ENCODE measurements at places on chromosomes 12 and 14. TPM values are rescaled to one million over a fixed set of nuclear protein-coding genes. Genes with fewer than 3 reads are reported as not detected.

Gene TRIM9
- 0.24 TPM for polyA plus RNA-seq

Gene PPP1R1A
- polyA plus RNA-seq, result not detected

Gene KRT5
- polyA plus RNA-seq, result not detected

Gene NOVA1
- polyA plus RNA-seq, result 2.0 TPM

Gene NAV3
- polyA plus RNA-seq, result 25.5 TPM

Gene MYH6
- not detected for polyA plus RNA-seq

Gene KLRG1
- 0.47 TPM for polyA plus RNA-seq

Gene ANO2
- not detected for polyA plus RNA-seq

Gene BHLHE41
- 3.8 TPM for polyA plus RNA-seq

GRCh38 chr12:124605883-124606774 is 38.7 kb upstream of the NCOR2 start:
- no peak for DNase-seq
- H3K27ac ChIP-seq, result no peak overlapping the region
- H3K36me3 ChIP-seq, result no peaks in the 10 kb centered on the region
- H3K4me3 ChIP-seq, result no peak overlapping the region

DNA sequence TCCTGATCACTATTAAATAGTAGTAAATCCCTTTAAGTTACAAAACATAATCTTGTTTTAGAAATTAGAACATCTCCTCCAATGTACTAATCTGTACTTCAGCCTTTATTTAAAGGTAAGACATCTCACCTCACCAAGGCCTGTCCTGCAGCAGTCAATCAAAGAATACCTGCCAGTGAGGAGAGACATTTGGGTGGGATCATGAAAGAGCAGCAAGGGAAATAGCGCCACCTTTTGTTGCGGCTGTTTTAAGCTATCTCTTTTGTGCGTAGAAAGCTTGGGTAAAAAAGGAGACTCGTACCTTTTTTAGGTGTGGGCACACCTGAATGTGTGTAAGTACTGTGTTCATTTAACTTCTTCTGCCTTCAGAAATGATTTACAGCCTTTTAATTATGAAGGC is 117.8 kb upstream of the TMTC1 start:
- H3K27ac ChIP-seq, result no peak overlapping the region
- no peaks in the 10 kb centered on the region for H3K4me1 ChIP-seq
- H3K36me3 ChIP-seq, result no peaks in the 10 kb centered on the region
- no peak overlapping the region for H3K4me3 ChIP-seq
- H3K27me3 ChIP-seq, result no peaks in the 10 kb centered on the region
- no peak for DNase-seq

DNA sequence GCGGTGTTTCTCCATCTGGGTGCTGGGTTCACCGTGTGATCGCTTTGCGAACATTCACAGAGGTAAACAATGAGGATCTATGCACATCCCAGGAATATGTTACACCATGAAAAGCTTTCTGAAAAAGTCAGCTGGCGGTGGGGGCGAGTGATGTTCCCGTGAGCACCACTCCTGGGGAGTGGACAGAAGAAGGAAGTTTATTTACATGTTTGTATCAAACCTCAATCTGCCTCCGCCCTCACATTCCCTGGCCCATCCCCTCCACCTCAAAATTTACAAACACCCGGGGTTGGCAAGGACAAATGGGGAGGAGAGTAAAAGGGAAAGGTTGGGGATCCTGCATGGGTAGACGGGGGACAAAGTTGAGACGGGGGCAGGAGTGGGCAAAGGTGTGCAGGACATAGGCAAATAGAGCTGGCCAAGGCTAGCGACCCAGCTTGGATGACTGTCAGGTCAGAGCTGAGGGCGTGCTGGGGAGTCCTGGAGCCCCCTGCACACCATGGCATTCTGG is 6.9 kb downstream of the TNFRSF1A start:
- H3K4me1 ChIP-seq, result peaks cover 64% of the 10 kb centered on the region
- no peak overlapping the region for H3K4me3 ChIP-seq
- peaks cover 54% of the 10 kb centered on the region for H3K36me3 ChIP-seq
- peak overlapping the region; percentile 94 for H3K27ac ChIP-seq
- no peaks in the 10 kb centered on the region for H3K27me3 ChIP-seq

DNA sequence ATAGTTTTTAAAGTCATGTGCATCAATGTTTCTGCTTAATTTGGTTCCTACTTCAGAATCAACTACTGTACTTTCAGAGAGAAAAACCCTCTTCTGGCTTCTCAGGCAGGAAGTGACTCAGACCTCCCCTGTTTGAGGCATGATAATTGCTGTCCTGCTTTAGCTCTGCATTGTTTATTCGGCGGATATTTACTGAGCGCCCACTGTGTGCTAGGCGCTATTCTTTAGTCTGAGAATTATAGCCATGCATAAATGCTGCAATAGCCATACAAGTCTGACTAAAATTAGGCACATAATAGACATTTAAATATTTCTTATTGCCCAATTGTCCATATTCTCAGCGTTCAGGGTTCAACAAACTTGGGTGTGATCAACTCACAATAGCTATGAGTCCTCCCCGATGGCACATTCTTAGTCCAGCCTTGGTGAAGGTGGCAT is 6.1 kb upstream of the AMIGO2 start:
- peak; percentile 77 for DNase-seq
- peaks cover 14% of the 10 kb centered on the region for H3K4me1 ChIP-seq
- no peak overlapping the region for H3K4me3 ChIP-seq
- no peaks in the 10 kb centered on the region for H3K36me3 ChIP-seq
- H3K27ac ChIP-seq, result no peak overlapping the region

DNA sequence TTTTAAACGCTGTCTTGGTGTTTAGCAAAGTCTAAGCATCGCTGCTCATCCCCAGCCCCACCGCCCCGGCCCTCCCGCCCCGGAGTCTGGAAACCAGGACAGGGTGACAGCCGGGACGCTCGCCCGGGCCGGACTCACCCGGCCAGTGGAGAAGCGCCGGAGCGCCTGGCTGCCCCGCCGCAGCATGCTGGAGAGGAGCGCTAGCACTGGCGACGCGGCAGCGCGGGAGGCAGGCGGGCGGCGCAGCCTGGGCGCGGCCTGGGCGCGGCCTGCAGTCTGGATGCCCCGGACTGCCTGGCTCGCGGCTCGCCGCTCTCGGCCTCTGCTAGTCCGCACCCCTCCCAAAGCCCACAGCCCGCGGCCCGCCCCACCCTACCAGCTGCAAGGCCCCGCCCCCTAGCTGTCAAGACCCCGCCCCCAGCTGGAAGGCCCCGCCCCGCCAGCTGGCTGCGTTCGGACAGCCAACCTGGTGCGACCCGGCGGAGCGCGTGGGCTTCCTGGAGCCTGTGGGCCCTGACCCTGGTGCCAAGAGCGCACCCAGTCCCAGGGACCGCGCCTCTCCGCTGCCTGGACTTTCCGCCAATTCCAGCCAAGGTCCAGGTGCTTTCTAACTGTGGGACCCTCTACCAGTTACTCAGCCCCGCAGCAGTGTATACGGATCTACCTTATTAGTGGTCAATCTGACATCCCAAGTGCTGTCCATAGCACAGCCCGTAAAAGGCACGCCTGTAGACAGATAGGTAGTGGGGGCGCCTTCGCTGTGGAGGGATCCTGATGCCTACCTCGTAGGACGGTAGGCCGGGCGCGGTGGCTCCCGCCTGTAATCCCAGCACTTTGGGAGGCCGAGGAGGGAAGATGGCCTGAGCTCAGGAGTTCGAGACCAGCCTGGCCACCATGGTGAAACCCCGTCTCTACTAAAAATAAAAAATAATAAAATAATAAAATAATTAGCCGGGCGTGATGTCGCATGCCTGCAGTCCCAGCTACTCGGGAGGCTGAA is at the start of gene ALDH1L2:
Gene ALDH1L2, minus strand, starts transcription at position 208 of the 1,000 bp plus-strand sequence. Its CDS starts 22 bp downstream, at position 186.
- DNase-seq, result peak; percentile 87
- peaks cover 4% of the 10 kb centered on the region for H3K4me1 ChIP-seq
- H3K27me3 ChIP-seq, result no peaks in the 10 kb centered on the region
- H3K36me3 ChIP-seq, result no peaks in the 10 kb centered on the region
- peak within 1 kb of the TSS; percentile 59 for H3K4me3 ChIP-seq

DNA sequence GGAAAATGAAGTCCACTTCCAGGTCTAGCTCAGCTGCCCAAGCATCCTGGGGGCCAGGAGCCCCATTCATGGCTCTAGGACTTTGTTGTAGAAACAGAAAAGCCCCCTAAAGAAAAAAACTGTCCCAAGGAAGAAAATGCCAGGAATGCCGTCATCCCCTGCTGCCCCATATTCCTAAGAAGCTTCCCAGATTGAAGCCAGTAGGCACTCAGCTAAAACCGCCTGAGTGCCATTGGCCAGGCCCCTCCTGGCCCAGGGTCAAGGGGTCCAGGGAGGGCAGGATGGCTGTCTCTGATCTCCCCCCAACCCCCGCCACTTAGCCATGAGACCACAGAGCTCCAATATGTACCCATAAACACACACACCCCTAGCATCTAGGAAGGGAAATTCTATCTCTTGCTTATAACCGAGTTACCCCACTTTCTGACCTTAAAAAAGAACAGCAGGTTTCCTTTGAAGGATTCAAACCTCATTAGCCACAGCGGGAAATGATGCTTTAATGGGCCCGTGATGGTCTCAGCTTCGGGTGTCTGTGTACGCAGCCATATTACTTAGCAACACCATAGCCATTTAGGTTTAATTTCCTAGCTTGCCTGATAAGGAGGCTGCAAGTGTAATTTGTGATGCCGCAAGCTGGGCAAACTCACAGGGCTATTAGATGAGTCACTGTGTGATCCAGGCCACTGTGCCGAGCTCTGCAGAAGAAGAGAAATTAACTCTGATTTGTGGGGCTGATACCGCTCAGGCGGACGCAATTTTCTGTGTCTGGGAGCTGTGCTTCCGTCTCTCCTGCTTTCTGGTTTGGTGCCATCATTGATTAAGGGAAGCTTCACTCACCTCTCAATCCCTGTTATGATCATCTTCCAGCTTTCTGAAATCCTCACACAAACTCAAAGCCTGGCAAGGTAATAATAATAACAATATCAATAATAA is 84.2 kb downstream of the GCH1 start:
- peak; percentile 69 for DNase-seq
- no peak overlapping the region for H3K4me3 ChIP-seq
- H3K36me3 ChIP-seq, result no peaks in the 10 kb centered on the region
- H3K4me1 ChIP-seq, result no peaks in the 10 kb centered on the region

DNA sequence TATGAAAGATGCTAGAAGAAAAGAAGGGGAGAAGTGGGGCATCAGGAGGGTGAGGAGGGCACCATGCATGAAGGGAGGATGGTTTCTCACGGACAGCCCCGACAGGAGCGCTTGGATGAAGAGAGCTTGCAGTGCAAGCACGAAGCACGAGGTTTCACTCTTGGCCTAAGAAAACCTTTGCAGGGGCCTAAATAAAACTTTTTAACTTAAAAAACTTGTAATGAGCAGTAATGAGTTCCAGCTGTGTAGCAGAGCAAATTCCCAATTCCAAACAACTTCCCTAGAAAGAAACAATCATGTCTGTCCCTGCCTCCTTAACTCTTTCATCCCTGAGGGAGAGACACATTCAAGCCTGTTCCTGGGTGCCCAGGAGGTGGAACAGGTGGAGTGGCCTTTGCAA is 119.5 kb downstream of the PAH start:
- no peaks in the 10 kb centered on the region for H3K36me3 ChIP-seq
- H3K4me3 ChIP-seq, result no peak overlapping the region
- no peak overlapping the region for H3K27ac ChIP-seq
- H3K27me3 ChIP-seq, result no peaks in the 10 kb centered on the region
- no peak for DNase-seq

GRCh38 chr12:55619354-55620138 is 17.1 kb upstream of the OR10P1 start:
- H3K27ac ChIP-seq, result no peak overlapping the region
- no peaks in the 10 kb centered on the region for H3K36me3 ChIP-seq
- H3K4me3 ChIP-seq, result no peak overlapping the region
- peak; percentile 92 for DNase-seq
- H3K27me3 ChIP-seq, result peaks cover 8% of the 10 kb centered on the region

DNA sequence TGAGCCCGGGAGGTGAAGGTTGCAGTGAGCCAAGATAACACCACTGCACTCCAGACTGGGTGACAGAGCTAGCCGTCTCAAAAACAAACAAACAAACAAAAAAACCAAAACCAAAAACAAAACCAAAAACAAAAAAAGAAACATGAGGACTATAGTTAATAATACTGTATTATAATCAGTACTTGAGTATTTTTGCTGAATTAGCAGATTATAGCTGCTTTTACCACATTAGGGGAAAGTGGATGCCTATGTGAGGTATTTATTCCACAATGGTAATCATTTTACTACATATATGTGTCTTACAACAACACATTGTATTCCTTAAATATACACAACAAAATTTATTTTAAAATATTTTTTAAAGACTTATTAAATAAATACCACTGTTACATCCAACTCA is 101.4 kb upstream of the PPP4R3A start:
- H3K4me1 ChIP-seq, result no peaks in the 10 kb centered on the region
- no peak for DNase-seq
- H3K27me3 ChIP-seq, result no peaks in the 10 kb centered on the region
- no peak overlapping the region for H3K4me3 ChIP-seq
- no peak overlapping the region for H3K27ac ChIP-seq
- no peaks in the 10 kb centered on the region for H3K36me3 ChIP-seq

DNA sequence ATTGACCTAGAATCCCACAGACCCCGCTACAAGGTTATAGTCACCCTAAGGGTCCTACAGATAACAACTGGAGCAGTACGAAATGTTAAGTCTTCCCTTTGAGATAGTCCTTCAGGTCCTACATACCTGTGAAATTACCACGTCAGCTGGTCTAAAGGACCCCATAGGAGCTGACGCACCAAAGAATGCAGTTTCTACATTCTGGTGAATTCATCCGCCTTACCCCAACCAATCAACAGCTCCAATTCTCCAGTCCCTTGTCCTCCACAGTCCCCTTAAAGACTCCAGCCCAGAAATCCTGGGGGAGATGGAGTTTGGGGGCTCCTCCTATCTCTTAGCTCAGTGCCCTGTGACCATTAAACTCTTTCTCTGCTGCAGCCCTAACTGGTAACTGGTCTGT is 36.2 kb upstream of the PRMT8 start:
- no peaks in the 10 kb centered on the region for H3K36me3 ChIP-seq
- H3K4me1 ChIP-seq, result no peaks in the 10 kb centered on the region
- no peak for DNase-seq
- no peak overlapping the region for H3K4me3 ChIP-seq

- no peak overlapping the region for H3K27ac ChIP-seq
- no peaks in the 10 kb centered on the region for H3K36me3 ChIP-seq
- DNase-seq, result no peak
- no peaks in the 10 kb centered on the region for H3K27me3 ChIP-seq
- H3K4me3 ChIP-seq, result no peak overlapping the region
These were observed 214.1 kb upstream of the PLEKHG7 start for GRCh38 chr12:92488735-92489134.
